ENCODE measurements at places on chromosomes 4 and X. TPM values are rescaled to one million over a fixed set of nuclear protein-coding genes. Genes with fewer than 3 reads are reported as not detected.
A peak's percentile ranks its signal among the peaks of the same experiment; 100 is the strongest.

DNA sequence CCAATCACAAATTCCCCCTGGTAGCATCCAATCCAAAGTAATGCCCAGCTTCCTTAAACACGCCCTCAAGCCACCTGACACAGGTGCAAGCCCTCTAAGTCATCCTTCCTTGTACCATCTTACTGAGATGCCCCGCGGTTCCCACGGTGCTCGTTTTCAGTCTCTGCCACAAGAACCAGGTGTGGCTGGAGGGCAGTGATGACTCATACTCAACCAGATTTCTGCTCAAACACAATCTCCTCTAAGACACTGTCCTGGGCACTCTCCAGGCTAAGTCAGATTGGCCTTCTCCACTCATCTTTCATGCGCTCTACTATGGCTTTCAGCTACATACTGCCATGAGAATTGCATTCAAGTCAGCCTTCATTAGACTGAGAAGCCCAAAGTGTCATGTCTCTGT lies 3.5 kb downstream of the SH3KBP1 start:
- DNase-seq: no peak

- DNase-seq: no peak
Observed at GRCh38 chr4:119209077-119209476, 3.4 kb upstream of the USP53 start.

Gene ACE2
- 14.0 TPM for total RNA-seq

GRCh38 chr4:113831457-113831856 lies 69.9 kb upstream of the CAMK2D start:
- no peak for DNase-seq

- no peak for DNase-seq
Observed at GRCh38 chr4:181863856-181864255, 379.3 kb upstream of the TENM3 start.

DNA sequence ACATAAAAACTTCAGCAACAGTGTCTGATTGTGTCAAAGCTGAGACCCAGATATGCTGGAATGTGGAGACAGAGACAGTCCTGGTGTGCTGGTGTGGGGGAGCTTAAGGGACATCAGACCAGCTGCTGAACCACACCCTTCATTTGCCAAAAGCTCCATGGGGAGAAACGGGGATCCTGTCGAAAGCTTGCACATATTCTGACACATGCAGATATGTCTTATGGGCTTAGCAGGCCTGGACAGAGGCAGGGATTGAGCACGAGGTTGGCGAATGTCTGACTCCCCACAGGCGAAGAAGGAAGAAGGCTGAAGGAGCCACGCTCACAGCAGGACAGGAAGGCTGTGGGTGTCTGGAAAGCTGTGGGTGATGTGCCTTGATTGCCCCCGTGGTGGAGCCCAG lies 72.1 kb upstream of the ACSL1 start:
- no peak for DNase-seq

- DNase-seq: no peak
Observed at GRCh38 chrX:49912086-49912485, 10.3 kb upstream of the CLCN5 start.

- DNase-seq: no peak
Observed at GRCh38 chr4:139330283-139330682, 28.0 kb upstream of the NDUFC1 start.

Gene MAGEC3
- not detected for total RNA-seq

DNA sequence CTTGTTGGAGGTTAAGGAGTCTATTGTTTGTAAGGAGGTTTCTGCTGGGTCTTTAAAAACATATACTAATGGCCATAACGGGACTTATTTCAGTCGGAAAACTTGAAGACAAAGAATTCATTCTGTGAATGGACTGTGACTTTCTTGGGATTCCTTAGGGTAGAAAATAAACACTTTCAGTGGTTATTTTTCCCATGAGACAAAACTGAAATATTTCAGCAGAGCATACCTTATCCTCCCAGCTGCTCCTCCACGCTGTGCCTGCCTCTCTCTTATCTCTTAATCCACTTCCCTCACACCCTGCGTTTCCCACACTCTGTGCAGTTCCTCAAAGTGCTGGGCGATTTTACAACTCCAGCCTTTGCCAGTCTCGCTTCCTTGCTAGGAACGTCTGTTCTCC lies 47.1 kb upstream of the SORBS2 start:
- DNase-seq: no peak

DNA sequence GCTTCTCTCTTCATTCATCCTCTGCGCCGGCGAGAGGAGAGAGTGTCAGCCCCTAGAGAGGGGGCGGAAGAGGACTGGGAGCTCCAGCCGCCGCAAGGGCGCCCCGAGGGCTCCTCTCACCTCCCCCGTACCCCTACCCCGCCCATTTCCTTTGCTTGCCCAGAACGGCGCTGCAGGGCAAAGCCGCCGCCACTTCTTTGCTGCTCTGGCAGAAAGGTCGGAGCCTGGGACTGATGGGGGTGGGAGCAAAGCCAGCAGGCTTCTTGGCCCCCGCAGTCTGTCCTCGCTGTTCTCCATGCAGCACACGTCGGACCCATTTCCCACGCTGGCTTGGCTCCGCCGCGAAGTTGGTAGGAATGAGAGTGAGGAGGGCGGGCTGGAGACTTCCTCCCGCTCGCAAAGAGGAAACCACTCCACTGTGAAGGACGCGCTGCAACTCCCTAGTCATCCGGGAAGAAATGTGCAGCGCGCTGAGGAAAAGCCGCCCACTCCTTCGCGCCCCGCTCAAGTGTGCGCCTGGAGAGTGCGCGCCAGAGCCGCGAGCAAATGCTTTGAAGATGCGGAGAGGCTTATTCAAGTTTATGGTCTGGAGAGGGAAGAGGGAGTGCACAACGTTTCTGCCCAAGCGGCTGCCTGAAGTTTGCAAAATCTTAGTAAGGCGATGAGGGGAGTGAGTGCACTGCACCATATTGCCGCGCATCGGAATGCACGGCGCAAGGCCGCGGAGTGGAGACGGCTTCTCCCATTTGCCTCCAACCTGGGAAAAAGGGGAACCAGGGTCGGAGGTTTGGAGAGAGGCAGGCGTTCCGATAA lies 2.8 kb upstream of the PCDH7 start:
- peak; percentile 19 for DNase-seq

- DNase-seq: no peak
Observed at GRCh38 chrX:9443327-9443726, 21.5 kb upstream of the TBL1X start.

Gene CLGN
- total RNA-seq: 47.0 TPM

- DNase-seq: no peak
Observed at GRCh38 chrX:147478899-147479298, 432.8 kb upstream of the FMR1 start.

- no peak for DNase-seq
Observed at GRCh38 chrX:118802857-118803256, 20.8 kb upstream of the ZCCHC12 start.

Gene NLRP2B
- not detected for total RNA-seq

- DNase-seq: no peak
Observed at GRCh38 chrX:136228839-136229207, 22.4 kb downstream of the MAP7D3 start.

Gene SUPT20HL2
- not detected for total RNA-seq

Gene IL21
- total RNA-seq: not detected

DNA sequence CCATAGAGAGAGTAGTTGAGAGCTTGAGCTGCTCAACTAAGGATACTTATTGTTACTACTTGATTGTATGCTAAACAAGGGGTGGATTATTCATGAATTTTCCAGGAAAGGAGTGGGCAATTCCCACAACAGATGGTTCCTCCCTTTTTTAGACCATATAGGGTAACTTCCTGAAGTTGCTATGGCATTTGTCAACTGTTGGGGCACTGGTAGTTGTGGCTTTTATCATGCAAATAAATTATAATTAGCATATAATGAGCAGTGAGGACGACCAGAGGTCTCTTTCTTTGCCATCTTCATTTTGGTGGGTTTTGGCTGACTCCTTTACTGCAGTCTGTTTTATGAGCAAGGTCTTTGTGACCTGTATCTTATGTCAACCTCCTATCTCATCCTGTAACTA lies 1403.5 kb upstream of the PABPC4L start:
- DNase-seq: no peak

DNA sequence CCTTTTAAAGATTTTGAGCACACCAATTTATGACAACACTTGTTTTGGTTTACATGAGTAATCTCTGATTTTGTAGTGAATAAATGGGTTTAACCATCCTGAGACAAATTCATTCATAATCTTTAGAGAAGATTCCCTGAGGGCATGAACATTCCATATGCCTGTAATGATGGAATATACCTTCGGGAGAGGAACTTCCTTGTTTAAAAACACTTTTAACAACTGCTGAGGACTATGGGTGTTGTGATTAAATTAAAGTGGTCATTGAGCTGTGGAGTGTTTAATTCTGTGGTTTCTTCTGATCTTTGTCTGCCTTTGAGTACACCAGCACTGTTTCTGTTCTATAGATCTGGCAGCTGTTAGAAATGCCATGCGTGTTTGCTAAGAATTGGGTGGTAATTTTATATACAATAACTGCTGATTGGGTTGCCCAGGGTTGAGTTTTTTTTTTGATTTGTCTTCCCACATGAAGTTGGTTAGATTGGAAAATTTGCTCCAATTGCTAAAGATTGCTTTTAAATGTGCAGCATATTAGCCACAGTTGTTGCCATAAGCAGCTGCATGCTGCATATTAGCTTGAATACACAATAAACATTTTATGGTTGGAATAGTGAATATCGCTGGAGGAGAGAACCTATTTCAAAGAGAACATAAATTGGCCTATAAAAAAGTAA lies 86.8 kb downstream of the DCLK2 start:
- no peak for DNase-seq

DNA sequence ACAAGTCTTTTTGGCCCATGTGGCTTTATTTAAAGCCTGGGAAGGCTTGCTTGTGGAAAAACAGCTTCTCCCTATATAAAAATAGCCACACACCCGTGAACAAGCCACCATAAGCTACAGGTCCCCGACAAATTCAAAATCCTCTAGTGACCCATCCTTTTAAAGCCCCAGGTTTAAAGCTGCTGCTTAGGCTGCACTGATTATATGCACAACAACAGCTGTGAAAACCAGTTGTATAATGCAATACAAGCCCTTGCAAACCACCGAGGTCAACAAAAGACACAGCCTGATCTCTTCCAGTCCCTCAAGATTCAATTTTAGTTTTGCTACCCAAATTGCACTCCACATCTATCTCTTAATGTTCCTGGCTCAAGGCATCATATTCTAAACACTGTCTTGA lies 186.0 kb upstream of the WDFY3 start:
- DNase-seq: no peak

- DNase-seq: no peak
Observed at GRCh38 chr4:5198656-5199541, 147.6 kb downstream of the STK32B start.

- DNase-seq: no peak
Observed at GRCh38 chr4:20313237-20314030, 61.7 kb downstream of the SLIT2 start.

DNA sequence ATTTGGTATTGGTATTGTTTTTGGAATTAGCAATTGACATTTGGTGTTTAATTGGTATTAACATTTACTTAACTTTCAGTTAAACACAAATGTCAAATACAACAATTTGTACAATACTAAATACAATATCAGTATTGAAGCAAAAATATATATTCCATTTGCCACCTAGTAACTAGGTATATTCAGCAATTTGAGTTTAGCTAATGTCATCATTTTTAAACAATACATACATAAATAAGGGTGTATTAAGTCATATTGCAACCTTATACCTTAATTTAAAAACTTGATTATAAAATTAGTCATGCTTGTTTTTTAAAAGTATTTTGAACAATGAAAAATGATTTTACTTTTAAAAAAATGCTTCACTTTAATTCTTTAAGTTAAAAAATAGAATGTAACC lies 53.3 kb downstream of the FBXO8 start:
- DNase-seq: no peak

DNA sequence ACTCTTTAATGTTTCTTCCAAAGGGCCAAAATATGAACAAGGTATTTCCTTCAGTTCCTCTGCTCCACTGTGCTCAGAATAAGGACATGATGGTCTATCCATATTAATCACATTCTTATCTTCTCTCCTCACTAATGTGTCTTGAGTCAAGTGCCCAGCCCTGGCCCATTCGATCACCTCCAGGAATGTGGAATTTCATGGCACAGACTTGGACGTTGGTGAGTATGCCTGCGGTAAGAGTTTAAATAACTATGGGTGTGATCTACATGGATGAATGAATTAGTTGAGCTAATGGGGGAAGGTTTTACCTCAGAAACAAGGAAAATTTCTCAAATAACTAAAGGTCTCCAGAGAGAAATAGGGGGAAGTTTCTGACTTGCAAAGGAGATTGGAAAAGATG lies 174.0 kb downstream of the NPFFR2 start:
- no peak for DNase-seq

DNA sequence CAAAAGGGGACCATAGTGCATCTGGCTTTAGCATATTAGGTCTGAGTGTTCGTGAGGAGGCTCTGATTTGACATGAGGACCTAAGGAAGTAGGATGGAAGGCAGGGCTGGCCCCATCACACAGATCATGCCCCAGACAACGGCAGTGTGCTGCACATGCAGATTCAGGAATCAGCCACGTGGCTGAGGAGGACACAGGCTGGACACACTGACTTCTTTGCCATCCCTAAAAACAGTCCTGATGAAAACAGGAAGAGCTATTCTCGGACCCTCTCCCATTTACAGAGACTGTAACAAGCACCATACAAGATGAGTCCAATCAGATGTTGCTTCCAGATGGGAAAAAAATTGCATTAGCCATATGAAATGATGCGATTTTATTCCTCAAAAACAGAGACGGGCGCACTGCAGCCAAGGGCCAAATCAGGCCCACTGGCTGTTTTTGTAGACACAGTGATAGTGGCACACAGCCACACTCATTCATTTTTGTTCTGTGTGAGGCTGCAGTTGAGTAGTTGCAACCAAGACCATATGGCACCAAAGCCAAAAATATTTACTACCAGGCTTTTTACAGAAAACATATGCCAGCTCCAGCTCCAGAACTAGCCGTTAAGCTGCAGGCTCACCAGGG lies 41.0 kb downstream of the ACSL1 start:
- no peak for DNase-seq

Gene NPNT
- 2.9 TPM for total RNA-seq

- no peak for DNase-seq
Observed at GRCh38 chr4:48071191-48071590, 54.6 kb downstream of the NIPAL1 start.

Gene ZMAT1
- 5.6 TPM for total RNA-seq

GRCh38 chrX:101362757-101363156 lies 14.2 kb upstream of the TIMM8A start:
- no peak for DNase-seq

- DNase-seq: no peak
Observed at GRCh38 chr4:43277003-43277402, 384.5 kb downstream of the GRXCR1 start.

DNA sequence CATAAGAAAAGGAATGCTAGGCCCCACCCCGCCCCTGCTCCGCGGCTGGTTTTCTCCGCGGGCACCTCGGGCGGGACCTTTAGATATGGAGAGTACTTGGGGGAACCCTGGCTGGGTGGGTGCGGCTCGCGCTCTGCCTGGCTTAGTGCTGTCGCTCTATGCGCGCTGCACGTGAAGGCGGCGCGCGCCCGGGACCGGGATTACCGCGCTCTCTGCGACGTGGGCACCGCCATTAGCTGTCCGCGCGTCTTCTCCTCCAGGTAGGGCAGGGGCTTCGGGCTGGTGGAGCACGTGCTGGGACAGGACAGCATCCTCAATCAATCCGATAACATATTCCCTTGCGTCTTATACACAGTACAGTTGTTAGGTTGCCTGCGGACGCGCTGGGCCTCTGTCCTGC lies 56.0 kb downstream of the MAGEB10 start:
- no peak for DNase-seq

Gene KCNIP4
- not detected for total RNA-seq
